ENCODE measurements at places on chromosomes 6 and 20.

- no peak for DNase-seq
Observed at GRCh38 chr6:25615471-25615870, 36.5 kb upstream of the SCGN start.

GRCh38 chr20:17179840-17180239 is 47.0 kb upstream of the PCSK2 start:
- no peak for DNase-seq

DNA sequence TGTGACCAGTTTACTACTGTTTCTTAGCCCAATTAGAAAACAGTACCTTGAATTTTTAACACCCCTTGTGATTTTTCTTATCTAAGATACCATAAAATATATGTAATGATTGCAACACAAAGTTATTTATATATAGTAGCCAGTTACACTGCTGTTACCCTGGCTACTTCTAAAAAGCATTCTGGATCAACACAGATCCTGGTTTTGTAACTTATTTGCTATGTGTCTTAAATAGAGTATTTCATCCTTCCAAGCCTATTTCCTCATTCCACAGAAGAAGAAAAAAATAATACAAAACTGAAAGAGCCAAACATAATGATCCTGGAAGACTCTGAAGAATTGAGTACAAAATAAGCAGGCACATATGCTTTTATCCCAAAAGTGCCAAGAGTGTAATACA is 19.0 kb upstream of the GSTA4 start:
- DNase-seq, result no peak

DNA sequence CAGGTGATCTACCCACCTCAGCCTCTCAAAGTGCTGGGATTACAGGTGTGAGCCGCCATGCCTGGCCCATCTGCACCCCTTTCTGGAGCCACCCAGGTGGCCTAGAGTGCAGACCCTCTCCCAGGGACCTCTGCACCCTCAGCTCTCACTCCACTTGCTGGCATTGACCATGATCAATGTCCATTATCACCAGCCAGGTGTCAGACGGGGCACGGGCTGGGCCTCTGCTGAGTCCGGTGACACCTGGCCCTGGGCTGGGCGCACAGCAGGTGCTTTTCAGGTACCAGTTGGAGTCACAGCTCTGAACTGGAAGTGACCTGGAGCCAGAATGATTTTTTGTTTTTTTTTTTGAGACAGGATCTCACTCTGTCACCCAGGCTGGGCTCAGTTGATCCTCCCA is 91.8 kb upstream of the PMEPA1 start:
- DNase-seq, result no peak

- no peak for DNase-seq
Observed at GRCh38 chr6:170223718-170224693, 66.9 kb downstream of the DLL1 start.

DNA sequence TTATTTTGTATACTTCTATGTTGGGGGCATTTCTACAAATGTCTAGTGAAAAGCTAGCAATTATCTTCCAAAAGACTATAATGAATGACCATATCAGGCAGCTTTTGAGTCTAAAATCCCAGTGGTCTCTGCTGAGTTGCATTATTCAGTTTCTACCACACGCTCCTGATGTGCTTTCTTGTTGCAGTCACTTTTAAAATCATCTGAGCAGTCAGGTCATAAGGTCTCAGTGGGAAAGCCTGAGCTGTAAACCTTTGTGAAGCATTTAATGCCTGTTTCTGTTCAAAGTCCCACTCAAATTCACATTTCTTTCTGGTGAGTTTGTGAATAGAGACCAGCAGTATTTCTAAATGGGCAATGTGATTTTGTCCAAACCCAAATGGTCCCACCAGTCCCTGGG is 1681.5 kb downstream of the HACE1 start:
- DNase-seq, result no peak

DNA sequence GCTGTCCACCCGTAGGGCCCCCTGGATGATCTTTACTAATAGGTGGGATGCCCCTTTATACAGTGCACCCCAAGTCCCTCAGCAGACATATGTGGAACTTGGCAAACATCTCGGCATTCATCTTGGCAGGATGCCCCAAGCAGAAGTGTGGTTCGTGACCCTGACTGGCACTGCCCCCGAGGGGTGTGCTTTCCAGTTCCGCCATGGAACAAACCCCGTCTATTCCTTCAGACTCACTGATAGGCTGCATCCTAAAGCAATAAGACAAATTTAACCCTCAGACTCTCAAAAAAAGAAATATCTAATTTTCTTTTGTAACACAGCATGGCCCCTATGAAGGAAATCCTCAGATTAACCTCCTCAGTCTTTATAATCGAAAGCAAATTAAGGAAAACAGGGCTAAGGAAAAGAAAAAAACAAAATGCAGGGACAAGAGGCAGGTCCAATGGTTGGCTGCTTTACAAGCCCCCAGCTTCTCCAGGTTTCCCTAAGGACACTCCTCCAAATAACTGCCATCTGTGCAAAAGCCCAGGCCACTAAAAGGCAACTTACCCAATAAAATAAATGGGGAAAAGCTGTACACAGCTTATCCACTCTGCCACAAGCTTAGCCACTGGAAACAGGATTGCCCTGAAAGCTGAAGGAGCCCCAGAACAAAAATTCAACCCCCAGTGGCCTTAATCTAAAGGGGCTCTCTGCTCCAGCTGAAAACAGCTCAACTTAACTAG is 30.5 kb upstream of the RIPK1 start:
- no peak for DNase-seq

Data from HT1080 (cell line).